ENCODE measurements at places on chromosomes 16 and 17.

DNA sequence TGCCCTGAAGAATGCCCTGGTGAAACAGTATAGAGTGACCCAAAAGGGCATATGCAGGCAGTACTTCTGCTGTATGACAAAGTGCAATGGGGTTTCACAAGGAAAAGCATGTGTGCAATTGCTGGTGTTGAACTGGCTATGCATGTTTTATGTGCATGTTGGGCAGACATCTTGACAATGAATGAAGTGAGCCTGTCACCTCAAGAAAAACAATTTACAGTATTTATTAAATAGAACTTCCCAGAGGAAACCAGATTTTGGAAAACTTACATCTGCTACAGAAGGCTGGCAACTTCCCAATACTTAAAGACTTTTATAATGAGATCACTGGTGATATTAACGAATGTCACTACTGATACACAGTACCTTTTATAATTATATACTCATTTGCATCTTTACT lies 30.6 kb downstream of the C17orf67 start:
- DNase-seq, result no peak

DNA sequence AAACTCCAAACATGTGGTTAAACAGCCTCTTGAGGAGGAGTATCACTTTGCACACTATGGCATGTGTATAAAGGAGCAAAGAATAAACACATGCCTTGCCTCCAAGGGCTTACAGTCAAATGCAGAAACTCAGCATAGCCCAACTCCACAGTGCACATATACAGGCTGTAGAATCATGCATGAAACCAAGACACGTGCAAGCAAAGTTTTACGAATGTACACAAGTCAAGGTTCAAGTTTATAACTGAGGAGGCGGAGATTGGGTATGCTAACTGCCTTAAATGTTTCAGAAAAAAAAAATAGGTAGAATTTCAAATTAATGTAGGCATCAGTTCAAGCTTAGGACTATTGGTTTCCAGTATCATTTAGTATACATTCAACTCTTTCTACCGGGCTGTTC lies 321.1 kb downstream of the SOX9 start:
- DNase-seq, result no peak

DNA sequence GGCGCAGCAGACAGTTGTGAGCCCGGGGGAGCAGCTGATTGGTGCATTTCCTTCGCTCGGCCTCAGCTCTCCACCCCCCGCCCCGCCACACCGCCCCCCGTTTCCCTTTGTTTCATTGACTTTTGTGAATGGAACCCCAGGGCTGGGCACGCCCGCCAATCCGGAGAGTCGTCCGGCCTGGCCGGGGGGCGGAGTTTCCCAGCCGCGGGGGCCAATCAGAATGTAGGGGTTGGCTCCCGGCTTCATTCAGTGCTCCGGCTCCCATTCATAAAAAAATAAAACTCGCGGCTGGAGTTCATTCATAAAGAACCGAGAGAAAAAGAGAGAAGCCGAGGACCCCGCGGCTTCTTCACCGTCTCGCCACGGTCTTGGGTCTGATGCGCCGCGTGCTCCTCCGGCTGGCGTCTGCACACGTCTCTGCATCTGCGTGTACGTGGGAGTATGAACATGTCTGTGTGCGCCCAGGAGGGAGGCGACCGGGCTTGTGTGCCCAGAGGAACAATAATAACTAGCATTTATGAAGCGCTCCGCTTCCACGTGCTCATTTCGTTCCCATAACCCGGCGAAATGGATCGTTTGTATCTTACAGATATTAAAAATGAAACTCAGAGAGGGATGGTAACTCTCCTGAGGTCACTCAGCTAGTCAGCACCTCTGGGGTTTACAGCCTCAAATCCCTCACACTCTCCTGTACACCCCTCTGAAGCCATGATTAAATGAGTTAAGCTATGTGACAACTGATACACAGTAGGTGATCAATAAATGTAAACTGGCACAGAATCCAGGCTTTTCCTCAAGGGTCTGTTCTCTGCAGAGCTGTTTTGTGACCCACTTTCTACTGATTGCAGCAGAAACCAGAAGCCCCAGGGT lies at the start of gene ETV4:
Gene ETV4, minus strand, starts transcription at position 22 of the 870 bp plus-strand sequence. CDS start 723 bp downstream, outside the sequence.
- DNase-seq, result peak; percentile 75

- no peak for DNase-seq
Measured at GRCh38 chr17:60135951-60136666, 13.7 kb upstream of the CA4 start.

- DNase-seq, result no peak
Measured at GRCh38 chr17:29714146-29714545, 91.4 kb upstream of the CORO6 start.

DNA sequence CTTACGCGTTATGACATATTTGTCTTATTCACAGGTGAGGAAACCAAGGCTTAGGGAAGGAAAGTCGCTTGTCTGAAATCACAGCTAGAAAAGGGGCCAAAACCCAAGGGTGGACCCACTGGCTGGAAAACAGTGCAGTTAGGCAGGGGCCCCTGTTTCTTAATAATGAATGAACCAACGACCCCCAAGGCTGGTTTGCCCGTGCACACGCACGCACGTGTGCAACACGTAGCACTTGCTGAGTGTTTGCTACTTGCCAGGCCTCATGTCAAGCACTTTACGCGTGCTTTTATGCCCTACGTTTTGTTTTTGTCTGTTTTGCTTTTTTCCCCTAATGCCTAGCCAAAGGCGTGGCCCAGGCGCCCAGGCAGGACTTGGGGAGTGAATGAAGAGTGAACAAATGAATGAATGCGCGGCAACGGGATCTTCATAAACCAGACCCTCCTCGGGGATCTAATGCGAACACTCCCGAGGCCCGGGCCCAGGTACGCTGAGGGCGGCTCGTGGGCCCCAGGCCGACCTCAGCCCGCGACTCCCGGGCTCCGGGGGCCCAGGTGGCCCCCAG lies 571 bp upstream of the USP10 start:
- no peak for DNase-seq

DNA sequence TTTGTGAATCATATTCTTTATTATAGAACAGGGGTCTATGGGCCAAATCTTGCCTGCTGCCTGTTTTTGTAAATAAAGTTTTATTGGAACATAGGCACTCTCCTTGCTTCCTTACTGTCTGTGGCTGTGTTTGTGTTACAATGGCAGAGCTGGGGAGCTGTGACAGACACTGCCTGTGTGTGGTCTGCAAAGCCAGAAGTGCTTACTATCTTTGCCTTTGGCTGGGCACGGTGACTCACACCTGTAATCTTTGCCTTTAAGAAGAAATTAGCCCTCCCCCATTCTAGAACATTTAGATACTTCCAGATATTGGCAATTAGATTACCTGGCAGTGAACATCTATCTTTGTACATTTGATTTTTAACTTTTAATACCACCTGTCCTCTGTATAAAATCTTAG lies 308.3 kb downstream of the FOXL1 start:
- no peak for DNase-seq

GRCh38 chr17:41338961-41339485 lies 11.6 kb downstream of the KRT33A start:
- no peak for DNase-seq

- peak; percentile 82 for DNase-seq
Measured at GRCh38 chr17:78250891-78251772, 19.7 kb downstream of the TMEM235 start.

DNA sequence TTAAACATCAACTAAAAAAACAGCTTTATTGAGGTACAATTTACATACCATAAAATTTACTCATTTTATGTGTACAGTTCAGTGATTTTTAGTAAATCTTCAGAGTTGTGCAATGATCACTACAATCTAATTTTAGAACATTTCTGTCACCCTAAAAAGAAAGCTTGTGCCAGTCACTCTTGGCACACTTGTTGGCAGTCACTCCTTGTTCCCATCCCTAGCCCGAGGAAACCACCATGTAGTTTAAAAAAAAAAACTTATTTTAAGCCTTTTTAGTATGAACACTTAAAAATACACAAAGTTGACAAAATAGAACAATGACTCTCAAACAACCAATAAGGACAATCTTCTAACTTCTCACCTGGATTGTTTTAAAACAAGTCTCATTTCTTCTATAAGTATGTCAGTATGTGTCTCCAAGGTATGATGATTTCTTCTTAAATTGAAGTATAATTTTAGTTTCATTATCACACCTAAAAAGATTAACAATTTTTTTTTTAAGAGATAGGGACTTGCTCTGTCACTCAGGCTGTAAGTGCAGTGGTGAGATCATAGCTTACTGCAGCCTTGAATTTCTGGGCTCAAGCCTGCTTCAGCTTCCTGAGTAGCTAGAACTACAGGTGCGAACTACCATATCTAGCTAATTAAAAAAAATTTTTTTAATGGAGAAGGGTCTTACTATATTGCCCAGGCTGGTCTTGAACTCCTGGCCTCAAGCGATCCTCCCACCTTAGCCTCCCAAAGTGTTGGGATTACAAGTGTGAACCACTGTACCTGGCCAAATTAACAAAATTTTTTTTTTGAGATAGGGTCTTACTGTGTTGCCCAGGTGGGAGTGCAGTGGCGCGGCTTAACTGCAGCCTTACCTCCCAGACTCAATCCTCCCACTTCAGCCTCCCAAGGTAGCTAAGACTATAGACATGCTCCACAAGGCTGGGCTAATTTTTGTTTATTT lies 53.2 kb downstream of the PPM1E start:
- no peak for DNase-seq

- DNase-seq, result no peak
Measured at GRCh38 chr17:61635913-61636432, 45.0 kb upstream of the NACA2 start.

GRCh38 chr16:78720416-78720815 lies 621.0 kb downstream of the WWOX start:
- DNase-seq, result no peak

DNA sequence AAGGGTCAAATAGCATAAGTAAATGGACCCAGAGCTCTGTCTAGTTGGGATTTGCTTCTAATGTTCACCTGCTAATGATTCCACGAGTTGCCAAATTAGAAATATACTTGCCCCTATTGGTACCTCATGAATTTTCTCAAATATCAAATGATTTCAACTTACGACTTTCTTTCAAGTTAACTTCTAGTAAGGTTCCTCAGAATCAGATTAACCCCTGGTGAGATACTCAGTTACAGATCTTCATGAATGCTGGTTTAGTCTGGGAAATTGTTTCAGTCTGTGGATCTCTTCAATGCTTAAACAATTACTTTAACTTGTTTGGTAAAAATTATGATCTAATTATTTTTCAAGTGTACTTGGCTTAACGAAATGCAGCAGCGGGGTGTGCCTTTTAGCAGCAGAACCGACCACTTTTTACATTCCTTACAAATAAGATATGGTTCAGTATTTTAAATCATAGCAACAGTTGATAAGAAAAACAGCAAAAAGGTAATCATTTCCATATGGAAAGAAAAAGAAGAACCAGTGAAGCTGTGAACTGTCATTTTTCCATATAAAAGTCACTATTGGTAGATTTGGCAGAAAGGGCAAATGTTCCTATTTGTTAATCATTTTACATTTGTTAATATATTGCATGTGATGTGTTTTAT lies 34.5 kb downstream of the TUBD1 start:
- DNase-seq, result no peak

GRCh38 chr17:78128551-78129350 lies at the start of gene TMC6:
TMC6 (minus strand) TSS chr17:78128755; CDS start chr17:78126832, 1,923 bp downstream.
- DNase-seq, result peak; percentile 66

GRCh38 chr16:55370762-55371482 lies 46.9 kb downstream of the IRX6 start:
- no peak for DNase-seq

DNA sequence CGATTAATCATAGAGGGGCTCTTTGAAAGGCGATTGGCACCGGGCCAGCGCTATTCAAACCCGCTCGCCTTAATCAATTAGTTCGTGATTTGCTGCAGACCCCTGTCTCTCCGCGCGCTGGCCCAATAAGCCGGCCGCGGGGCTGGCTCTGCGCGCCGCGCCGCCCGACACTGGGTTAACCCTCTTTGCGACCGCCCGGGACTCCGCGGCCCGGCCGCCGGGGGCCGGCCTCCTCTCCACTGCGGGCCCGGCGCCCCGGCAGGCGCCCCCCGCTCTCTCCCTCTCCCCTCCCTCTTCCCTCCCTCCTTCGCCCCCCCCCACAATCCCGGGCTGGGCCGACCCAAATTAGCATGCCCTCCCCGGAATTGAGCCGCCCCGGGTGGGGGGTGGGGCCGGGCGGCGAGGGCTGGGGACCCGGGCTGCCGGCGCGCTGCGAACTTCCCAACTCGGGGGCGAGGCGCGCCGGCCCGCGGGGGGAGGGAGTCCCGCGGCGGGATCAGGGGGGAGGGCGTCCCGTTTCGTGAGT lies 428 bp upstream of the SALL1 start:
- DNase-seq, result no peak

DNA sequence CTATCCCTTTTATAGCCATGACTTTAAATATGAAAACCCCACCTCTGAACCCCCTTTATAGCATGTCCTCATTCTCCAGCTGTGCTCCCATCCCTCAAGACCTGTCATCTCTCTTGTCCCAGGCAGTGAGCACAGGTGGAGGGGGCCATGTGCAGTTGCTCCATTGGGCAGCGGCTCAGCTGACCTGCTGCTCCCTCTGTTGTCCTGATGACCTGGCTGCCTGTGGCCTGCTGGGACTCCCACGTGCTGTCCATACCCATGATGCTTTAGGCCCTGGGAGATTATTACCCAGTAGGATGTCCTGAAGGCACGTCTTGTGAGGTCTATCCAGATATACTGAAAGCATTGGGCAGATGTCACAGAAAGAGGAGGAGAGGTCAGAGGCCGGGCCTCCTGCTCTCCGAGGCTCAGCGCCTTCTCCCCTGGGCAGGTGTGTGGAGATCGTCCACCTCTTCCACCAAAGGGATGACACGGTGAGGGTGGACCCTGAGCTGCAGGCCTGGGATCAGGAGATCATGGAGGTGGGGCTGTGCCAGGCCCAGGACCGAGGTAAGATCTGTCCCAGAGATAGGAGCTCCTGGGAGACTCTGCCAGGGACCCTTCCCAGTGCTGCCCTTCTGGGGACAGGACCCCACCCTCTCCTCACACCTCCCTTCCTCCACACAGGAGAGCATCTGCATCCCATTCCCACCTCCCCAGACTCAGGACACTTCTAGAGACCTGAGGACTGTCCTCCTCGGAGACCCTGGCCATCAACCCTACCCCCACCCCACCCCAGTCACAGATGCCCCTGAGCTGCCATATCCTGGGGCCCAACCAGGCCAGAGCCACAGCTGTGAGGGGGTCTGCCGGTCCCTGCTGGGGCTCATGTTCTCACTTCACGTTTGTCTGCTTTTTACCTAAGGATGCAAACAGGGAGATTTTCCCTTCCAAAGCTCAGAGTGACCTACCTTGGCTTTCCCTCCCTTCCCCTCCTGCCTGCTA lies 58.0 kb downstream of the GOSR1 start:
- DNase-seq, result no peak

GRCh38 chr17:40615068-40615840 lies 32.4 kb downstream of the SMARCE1 start:
- DNase-seq, result peak; percentile 58

DNA sequence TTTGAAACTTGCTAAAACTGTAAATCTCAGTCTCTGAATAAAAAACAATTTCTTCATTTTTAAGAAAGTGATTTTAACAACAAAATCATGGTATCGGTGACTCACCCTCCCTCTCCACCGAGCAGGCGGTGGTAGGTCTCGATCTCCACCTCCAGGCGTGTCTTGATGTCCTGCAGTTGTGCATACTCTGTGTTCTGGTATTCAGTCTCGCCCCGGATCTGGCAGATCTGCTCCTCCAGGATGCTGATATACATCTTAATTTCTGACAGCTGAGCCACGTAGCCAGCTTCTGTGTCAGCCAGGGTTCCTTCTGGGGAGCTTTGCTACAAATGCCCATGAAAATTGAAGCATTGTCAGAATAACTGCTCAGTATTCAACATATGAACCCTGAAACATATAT lies 15.4 kb upstream of the KRT24 start:
- DNase-seq, result no peak

GRCh38 chr16:29806099-29806579 lies at the start of gene MAZ:
MAZ (plus strand) TSS chr16:29806529; CDS start chr16:29806702, 173 bp downstream.
- DNase-seq, result peak; percentile 66

- DNase-seq, result no peak
Measured at GRCh38 chr17:12830777-12831247, 41.5 kb downstream of the ARHGAP44 start.
